NCI-H1436 (cell line): ENCODE measurements at places on chromosomes 2 and 18.

DNA sequence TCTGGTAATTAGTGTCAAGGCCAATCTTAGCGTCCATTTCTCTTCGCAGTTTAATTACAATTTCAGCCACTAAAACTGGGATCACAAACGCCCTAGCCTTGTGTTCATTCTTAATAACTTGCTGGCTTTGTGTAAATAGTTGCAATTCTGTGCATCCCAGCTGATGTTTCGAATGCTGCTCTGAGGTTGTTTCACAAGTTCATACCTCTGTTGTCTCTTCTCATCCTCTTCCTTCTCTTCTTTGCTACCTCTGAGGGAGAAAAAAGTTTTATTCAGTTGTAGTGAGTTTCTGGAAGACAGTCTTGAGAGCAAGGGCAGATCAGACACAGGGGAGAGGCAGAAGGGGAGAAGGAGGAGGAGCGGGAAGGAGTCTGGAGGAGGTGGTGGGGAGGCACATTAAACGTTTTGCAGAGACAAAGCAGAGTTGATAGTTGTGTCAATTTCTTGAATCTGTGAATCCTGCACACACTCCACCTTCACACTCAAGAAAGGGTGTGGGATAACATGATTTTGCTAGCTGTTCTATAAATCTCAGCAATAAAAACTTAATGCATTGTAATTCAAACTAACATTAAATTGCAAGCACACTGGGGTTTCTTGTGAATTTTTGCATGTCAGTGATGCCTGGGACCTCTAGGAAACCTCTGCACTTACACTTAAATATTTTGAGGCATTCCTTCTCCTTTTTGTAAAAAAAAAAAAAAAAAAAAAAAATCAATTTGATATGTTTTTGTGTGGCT, 6.8 kb downstream of the MEIS1 start:
- no peak for DNase-seq

- DNase-seq = no peak
These were observed 246.1 kb downstream of the TWIST2 start for GRCh38 chr2:239093952-239094351.

DNA sequence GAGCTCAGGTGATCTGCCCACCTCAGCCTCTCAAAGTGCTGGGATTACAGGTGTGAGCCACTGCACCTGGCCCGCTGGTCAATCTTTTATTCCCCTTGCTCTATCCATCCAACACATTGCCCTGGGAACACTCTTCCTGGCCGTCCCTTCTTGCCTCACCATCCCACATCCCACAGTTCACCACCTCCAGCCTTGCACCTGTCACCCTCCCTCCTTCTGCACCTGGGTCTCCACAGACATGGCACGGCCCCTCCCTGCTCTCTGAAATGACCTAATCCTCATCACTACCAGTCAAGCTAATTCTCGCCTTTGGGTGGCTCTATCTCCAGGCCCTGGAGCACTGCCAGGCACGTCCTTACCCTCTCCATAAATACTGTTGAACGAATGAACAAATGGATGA, 116.9 kb upstream of the TEX51 start:
- DNase-seq = no peak

DNA sequence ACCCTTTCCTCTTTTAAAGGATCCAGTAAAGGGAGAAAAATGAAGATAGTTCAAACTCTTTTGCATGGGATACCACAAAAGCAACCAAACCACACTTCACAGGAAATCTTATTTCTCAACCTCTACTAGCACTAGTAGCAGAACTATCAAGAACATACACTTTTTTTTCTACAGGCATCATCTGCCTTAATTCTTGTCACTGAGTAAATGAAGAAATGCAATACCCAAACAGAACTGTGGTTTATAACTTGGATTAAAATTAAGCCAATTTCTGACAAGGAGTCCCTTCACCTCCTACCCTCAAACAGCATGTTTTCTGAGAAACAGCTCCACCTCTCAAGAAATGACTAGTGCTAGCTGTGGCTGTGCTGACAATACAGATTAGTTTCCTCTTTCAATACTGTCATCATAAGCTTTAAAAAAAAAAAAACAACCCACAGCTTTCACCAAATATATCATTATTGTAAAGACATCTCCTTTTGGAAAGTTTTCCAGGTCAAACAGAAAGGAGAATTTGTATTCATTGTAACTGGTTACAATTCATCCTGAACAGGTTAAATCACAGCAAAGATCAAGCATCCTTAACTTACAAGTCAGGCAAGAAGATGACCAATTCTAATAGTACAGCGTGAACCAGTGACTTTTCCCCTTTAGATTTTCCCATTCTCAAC, 44.4 kb downstream of the PTPN2 start:
- DNase-seq = no peak

GRCh38 chr2:140122001-140122400, 1341.8 kb upstream of the NXPH2 start:
- DNase-seq = no peak

GRCh38 chr2:215120401-215120800, 18.0 kb downstream of the ABCA12 start:
- DNase-seq = no peak

GRCh38 chr2:157875641-157876065, 477 bp downstream of the ACVR1 start:
- DNase-seq = no peak

DNA sequence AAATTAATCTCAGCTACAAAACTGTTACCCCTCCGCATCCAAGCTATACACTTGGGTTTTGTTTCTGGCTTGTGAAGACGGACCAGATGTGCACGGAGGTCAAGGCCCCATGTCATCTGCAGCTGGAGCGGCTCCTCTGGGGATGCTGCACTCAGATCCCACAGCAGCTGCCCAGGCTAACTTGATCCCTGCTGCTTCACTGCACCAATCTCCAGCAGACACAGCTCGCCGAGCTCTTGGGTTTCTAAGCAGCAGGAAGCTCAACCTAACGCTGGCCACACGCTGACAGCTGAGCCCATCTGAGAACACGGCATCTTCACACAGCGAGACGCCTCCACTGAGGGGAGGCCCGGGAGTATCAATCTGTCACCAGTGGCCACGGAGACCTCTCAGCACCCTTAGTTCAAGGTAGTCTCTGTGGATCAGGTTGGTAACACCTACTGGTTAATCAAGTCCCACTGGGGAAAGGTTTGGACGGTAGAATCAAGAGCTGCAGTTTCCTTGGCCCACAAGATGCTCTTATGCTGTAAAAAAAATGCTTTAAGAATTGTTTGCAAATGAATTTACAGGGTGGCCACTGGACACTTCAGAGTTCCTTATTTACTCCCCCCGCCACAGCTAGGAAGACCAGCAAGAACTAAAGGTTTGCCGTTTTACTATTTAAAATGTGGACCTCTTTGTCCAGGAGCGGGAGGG, 67.5 kb downstream of the EMILIN2 start:
- no peak for DNase-seq

DNA sequence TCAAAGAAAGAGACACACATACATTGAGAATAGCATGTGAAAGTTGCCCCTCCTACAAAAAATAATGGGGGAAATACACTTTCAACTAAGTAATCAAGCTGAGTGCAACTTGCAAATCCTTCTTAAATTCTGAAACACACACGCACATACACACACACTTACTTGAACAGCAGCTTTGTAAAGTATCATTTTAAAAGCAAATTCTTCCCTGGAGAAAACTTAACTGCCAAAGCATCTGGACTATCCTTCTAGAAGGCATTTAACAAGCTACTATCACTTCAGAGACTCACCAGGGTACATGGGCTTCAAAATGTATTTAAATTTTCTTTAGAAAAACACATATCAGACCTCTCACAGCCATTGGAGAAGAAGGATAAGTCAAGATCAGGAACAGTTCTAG, 15.3 kb downstream of the GAREM1 start:
- no peak for DNase-seq

DNA sequence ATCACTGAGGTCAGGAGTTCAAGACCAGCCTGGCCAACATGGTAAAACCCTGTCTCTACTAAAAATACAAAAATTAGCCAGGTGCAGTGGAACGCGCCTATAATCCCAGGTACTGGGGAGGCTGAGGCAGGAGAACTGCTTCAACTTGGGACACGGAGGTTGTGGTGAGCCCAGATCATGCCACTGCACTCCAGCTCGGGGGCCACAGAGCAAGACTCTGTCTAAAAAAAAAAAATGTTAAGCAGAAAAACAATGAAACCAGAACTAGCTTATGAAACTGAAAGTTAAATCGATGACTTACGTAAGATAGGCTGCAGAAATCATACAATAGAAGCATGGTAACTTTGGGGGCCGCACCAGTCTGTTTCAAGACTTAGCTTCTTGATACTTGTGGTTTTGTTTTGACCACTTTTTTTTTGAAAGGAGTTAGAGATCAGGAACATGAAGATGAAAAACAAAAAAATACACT, 6.2 kb upstream of the GPR155 start:
- no peak for DNase-seq

DNA sequence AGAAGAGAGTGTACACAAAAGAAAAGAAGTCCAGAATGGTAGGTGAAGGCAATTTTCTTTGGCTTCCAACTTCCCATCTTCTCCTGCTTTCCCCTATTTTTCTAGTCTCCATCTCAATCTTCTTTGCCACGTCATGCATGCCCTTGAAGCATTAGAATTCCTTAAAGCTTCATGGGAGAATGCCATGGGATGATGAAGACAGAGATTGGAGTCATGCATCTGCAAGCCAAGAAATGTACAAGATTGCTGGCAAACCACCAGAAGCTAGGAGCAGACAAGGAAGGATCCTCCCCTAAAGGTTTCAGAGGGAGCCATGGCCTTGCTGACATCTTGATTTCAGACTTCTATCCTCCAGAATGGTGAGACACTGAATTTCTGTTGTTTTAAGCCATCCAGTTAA, 305.9 kb downstream of the HRH4 start:
- no peak for DNase-seq

DNA sequence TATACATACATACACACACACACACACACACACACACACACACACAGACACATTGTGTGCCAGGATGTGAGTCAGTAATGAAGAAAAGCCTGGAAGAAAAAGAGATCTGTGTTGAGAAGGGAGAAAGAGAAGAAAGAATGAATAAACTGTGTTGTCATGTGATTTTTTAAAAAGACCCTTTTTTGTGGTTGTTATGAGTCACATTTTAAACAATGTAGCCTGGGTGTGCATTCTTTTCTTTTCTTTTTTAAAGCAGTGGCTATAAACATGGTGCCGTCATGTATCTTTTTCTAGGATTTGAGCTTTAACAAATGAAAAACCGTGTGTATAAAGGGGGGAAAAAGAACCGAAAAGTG, 87.2 kb downstream of the NRP2 start:
- DNase-seq = no peak

DNA sequence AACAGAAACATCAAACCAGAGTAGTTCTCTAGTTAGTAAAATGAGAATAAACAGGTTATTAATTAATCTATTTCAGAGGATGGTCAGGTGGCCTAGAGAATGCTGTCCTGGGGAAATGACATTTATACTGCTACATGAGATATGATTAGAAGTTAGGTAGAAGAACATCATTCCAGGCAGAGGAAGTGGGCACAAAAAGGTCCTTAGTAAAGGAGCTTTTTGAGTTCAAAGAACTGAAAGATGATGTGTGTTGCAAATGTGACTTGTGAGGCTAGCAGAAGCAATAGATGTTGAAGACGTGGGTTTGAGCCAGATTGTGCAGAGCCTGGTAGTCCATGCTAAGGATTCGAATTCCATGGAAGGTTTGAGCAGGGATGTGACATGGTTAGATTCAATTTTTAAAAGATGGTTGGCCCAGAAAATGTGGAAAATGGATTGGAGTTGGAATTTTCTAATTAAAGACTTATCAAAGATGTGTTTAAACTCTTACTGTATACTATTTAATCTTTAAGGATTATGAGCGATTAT, 34.2 kb downstream of the RAB10 start:
- no peak for DNase-seq

DNA sequence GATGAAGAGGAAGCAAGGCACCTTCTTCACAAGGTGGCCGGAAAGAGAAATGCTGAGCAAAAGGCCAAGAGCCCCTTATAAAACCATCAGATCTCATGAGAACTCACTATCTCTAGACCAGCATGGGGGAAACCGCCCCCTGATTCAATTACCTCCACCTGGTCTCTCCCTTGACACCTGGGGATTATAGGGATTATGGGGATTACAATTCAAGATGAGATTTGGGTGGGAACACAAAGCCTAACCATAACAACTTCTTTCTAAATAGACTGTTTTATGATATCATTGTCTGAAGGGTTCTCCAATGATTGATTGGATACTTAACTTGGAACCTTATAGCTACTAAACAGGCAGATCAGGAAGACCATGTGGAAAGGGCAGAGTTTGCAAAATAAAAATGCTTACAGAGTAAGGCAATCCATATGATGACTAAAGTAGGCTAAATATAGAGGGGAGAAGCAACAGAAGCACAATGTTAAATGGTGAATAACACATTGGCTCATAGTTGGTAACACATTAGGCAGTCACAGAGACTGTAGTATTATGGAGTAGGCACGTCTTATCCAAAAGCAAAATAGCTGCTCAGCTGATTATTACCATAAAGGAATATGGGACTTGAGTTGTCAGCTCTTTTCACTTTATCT, 179.0 kb downstream of the BARD1 start:
- no peak for DNase-seq

- DNase-seq = no peak
These were observed 253.3 kb downstream of the KCNS3 start for GRCh38 chr2:18131761-18132160.

- DNase-seq = no peak
These were observed 17.0 kb downstream of the BZW1 start for GRCh38 chr2:200828572-200829257.

DNA sequence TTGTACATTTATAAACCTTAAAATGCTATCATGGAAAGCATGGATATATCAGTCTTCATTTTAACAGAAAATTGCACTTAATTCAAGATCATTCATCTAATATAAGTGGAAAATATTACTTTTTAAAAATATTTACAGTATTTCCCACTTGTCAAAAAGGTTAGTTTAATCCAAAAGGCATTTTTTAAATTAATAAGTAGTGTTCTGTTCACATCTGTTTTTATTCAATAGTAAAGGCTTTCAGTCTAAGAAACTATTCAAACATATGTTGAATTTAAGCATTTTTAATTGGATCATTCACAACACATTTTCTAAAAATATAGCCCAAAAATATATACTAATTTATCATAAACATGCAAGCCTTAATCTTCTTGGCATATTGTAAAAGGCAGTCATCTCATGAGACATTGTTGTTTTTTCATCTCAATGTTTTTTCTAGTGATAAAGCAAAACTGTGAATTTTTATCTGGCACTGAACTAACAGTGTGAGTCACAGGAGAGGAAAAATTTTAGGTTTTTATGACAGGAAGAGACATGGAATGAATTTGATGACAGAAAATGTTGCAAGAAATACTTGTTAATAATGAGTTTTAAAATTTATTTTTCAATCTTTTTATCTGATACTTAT, 1642.5 kb upstream of the TMEFF2 start:
- no peak for DNase-seq

DNA sequence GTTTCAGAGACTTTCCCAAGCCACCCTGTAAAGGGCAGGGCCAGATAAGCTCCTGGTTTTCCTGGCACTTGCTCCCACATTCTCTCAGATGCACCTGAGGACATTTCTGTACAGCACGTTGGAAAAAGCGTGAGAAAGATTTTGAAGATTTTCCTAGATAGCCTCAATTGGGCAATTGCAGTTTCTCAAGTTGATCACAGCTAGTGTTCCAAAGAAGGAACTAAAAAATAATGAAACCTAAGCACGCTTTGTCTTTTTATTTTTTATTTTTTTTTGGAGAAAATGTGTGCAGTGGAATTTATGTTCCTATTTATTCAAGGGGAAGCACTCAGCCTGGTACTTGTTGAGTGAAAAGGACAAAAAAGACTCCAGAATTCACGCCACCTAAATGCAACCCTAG, 429.1 kb downstream of the RNF144A start:
- no peak for DNase-seq

GRCh38 chr2:137966043-137966442, 1.8 kb downstream of the HNMT start:
- DNase-seq = no peak
